Trophoblast cell (in vitro differentiated cells and primary cell): ENCODE measurements at places on chromosomes 3 and 15.

DNA sequence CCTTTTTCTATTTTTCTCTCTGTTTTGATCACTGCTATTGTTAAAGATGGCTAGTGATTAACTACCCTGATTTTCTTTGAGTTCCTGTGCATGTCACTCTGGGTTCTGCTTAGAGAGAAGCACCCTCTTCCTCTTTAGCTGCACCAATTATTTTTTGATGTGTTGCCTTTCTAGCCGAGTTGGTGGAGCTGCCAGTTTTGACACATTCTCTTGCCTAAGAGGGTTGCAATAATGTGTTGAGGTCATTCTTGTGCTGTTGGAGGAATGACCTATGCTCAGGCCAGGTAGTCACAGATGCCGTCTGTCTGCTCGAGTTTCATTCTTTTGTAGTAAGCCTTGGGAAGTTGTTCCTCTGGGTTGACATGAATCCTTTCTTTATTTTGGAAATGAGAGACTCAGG is 84.6 kb upstream of the DPH6 start:
- DNase-seq: peak; percentile 72

DNA sequence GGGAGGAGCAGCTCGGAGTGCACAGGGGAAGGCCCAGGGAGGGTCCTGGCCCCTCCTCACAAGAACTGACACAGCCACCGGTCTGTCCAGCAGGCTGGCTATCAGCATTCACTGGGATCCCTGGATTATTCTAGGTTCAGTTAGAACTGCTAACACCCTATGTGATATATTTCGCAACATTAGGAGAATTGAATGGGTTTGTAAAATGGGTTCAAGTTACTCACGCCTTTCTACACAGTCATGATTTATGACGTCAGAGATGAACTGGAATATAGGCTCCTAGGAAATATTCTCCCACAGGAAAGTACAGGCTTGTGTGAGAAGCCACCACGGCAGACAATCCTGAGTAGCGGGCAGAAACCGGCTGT is 969 bp upstream of the BSN start:
- no peak for DNase-seq

DNA sequence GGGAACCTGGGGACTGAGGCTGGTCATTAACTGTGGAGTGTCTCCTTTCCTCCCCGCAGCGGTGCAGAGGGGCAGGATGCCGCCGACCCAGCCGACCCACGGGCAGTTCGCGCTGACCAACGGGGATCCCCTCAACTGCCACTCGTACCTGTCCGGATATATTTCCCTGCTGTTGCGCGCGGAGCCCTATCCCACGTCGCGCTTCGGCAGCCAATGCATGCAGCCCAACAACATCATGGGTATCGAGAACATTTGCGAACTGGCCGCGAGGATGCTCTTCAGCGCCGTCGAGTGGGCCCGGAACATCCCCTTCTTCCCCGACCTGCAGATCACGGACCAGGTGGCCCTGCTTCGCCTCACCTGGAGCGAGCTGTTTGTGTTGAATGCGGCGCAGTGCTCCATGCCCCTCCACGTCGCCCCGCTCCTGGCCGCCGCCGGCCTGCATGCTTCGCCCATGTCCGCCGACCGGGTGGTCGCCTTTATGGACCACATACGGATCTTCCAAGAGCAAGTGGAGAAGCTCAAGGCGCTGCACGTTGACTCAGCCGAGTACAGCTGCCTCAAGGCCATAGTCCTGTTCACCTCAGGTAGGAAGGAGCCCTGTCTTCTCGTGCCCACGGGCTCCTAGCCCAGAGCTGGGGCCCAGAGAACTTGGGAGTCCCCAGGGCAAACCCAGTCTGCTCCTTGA is 3.7 kb downstream of the NR2F2 start:
- no peak for DNase-seq

- no peak for DNase-seq
Observed at GRCh38 chr3:141605883-141606282, 119.1 kb downstream of the RASA2 start.

- peak; percentile 24 for DNase-seq
Observed at GRCh38 chr3:67653425-67654098, 850 bp downstream of the SUCLG2 start.

DNA sequence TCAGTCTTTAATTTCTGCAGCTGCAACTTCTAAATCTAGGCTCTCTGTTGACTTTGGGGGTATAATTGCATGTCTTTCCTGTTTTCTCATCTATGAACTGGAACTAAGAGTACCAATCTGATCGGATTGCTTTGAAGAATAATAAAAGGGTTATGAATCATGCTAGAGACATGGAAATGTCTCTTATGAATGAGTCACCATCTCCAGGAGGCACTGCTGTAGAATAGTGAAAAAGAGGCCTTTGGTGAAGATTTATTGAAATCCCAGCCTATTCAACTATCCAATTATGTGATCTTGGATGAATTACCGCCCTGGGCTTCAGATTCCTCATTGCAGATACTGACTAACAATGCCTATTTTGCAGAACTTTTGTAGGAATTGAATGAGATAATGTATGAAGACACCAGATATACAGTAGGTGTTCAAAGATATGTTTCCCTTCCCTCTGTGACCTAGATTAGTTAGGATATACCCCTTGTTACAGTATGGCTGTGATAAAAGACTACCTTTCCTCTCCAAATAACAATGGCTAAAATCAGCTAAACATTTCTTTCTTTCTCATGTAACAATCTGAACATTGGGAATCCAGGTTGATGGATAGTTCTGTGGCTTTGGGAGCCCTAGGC is 11.5 kb upstream of the CMTM8 start:
- DNase-seq: peak; percentile 46

- DNase-seq: peak; percentile 61
Observed at GRCh38 chr3:101069901-101070798, 76.9 kb upstream of the ABI3BP start.

- DNase-seq: no peak
Observed at GRCh38 chr15:60649845-60650548, 171.1 kb upstream of the ICE2 start.

- no peak for DNase-seq
Observed at GRCh38 chr3:143151004-143151731, 31.6 kb downstream of the CHST2 start.

DNA sequence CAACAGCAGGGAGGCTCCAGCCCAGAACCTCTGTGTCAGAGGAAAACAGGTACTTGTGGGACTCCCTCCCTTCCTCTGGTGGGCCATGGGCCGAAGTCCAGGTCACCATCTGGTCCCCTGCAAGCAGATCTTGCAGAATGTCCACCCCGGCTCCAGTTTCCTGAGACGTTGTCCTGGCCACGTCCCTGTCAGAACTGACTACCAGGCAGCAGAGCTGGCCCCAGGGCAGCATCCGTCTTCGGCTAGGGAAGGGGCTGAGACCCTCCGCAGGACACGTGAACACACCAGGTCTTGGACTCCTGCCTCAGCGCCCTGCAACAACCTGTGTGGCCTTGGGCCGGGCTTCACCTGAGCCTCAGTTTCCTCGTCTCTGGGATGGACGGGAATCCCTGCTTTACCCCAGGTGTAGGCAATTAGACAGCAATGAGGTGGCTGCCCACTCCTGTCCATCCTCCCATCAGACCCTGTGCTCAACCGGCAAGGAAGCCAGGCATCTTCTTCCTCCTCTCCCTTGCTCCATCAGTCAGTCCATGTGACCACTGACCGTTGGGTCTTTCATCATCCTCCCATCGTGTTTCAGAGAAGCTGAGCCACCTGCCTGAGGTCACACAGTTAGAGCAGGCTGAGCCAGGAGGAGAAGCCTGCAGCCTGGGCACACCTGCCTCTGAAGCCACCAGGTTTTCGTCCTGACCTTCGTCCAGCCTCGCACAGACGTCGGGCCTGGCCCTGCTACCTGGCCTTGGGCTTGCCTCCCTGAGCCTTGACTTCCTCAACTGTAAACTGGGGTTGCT is 8.9 kb upstream of the PRKCD start:
- DNase-seq: no peak

GRCh38 chr15:74144153-74144775 is 13.9 kb downstream of the ISLR2 start:
- no peak for DNase-seq

DNA sequence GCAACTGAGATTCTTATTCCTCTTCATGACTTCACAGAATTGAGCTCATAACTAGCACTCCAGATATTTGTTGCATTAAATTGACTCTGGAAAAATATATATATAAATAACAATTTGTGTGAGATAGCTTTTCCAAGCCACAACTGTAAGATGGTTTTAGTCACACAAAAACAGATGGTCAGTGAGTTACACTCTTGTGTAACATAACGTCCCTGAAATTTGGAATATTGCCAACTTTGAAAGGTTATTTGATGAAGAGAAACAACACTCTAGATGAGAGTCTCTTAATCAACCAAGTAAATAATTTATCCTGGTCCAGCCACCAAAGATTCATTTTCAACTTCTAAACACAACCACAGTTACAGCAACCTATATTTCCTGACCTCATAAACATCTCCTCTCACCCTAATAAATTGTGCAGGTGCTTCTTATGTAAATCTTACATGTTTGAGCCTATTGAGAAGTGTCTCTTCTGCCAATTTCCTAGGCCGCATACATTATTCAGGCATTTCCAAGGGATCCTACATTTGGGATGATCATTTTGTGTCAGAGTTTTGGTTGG is 84.9 kb upstream of the ACP3 start:
- no peak for DNase-seq

DNA sequence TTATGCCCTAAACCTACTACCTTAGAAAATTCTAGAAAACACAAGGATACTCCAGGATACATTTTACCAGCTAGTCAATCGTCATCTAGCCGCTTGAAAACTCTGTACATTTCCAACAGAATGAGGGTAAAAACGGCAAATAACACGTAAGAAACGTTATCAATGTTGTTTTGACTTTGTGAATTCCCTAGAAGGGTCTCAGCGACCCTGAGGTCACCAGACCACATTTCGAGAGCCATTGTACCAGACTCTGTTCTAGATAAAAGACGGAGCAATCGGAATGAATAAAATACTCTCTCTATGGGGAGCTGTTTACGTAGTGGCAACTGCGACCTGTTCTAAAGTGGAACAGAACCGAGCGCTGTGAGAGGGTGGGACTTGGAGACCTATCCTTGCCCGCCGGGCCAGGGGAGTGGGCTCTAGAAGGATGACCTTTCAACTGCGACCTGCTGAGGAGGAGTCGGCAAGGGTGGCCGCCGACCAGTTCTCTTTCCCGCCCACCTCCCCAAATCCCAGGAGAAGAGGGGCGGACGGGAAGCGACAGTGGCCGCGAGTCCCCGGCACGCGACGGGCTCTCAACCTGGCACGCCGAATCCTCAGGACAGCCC is 778 bp upstream of the AP4E1 start:
- peak; percentile 39 for DNase-seq

DNA sequence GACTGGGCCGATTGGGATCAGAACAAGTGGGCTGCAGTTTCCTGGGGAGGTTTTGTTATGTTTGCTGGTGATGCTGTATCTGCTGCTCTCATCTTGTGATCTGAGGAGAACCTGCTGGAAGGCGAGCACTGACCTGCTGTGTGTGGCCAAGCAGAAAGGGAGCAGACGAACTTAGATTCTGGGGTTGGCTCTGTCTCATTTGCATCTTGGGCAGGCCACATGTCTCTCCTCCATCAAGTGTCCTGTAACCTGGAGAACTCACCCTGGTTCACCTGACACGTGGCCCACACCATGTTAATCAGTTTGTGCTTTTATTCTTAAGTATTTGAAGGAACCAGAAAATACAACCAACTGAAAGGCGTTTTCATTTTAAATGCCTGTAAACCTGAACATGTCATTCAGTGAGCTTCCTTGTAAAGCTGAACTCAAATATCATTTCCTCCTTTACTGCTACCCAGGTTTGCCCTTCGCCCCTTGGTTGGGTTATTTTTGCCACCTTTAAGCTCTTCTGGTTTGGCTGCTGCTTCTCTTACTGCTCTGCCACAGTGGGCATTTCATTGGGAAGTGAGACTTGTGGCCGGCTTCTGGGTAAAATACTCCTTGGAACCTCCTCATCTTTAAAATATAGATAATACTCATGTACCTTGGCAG is 33.5 kb upstream of the TRAK1 start:
- DNase-seq: no peak

- DNase-seq: no peak
Observed at GRCh38 chr3:30620402-30621360, 14.3 kb downstream of the TGFBR2 start.

- DNase-seq: no peak
Observed at GRCh38 chr3:140974900-140975299, 33.3 kb downstream of the SLC25A36 start.

DNA sequence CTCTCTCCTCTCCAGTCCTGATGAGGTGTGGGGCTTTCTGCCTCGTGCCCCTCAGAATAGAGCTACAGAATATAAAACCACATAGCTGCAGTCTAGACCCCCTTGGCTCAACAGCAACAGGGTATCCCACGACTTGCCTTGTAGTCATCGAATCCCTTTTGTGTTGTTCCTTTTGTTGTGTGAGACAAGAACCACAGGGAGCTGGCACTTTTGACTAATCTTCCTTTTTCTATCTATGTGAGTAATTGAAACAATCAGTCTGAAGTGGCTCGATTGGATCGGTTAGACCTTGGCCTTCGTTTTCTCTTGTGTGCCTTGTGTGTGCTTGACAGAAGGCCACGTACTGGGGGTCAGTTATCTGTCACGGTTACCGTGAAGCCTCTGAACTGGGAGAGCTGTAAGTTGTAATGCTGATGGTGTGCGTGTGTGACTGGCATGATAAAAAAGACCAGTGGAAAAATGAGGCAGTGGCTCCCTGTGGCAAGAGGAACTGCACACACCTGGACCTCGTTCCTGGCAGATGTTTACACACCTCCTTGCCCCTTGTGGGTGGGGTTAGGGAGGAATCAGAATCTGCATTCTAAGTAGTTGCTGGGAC is 23.2 kb upstream of the IQCF6 start:
- no peak for DNase-seq
